Activated CD4-positive, alpha-beta memory T cell treated with anti-CD3 and anti-CD28 coated beads, Interleukin-2, amount 10 ng/mL, durations not matched to agents 7 days and 5 days (primary cell): ENCODE measurements at places on chromosomes 1 and 21.

- no peak for DNase-seq
Measured at GRCh38 chr21:35349376-35350080, 300.4 kb upstream of the RUNX1 start.

DNA sequence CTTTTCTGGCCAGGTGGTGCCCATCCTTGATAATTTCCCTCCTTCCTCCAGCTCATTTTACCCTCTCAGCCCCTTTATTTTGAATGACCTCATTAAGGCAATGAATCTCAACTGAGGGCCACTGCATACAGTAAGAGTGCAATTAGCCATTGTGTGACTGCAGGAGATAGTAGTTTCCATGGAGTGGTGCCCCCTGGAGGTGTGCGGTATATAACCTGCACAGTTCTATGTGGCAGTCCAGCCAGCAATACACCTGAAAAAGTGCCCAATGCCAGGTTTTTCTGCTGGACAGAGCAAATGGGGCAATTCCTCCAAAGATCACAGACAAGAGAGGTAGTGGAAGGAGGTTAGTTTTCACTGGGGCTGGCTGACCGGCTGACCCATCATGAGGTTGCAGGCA is 25.9 kb upstream of the LRRC38 start:
- no peak for DNase-seq

DNA sequence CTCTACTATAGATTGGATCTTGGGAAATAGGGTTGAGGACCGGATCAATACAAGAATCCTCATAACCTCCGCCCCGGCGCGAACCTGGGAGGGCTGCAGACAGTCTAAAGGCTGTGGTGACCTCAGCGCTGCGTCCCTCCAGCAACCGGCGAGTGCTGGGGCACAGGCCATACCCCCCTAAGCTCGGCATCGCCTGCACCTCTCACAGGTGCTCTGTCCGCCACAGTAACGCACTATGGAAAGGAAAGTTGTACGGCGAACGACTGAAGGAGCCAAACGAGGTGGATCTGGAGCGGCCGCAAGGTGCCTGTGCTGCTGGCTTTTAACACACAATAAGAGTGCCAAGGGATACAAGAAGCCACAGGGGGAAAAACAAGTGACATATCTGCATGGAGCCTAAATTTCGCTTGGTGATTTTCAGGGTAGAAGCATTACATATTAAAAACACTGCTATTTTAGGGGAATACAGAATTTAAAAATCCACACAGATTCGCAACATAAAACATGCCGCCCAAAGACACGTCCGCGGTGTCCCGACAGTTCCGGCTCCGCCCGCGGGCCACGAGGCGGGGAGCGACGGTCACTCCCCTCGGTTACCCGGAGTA is 1.4 kb upstream of the RBM15 start:
- DNase-seq = peak; percentile 51

DNA sequence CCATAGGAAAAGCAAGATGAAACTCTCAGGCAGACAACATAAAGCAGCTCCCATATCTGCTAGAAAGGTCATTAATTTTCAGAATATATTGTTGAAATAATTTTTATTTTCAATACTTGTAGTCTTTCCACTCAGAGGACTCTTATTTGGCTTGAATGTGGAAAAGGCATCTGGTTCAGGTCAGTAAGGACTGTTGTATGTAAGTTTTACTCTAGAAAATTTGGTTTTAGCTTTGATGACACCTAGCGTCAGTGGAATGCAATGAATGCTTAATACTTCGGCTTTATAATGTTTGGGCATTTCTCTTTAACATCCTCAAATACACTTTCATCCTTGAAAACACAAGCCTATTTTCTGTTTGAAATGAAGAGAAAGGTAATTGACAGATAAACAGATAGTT is 63.3 kb downstream of the LRRC40 start:
- DNase-seq = no peak

GRCh38 chr1:207049514-207049913 is 1.5 kb downstream of the YOD1 start:
- DNase-seq = no peak

DNA sequence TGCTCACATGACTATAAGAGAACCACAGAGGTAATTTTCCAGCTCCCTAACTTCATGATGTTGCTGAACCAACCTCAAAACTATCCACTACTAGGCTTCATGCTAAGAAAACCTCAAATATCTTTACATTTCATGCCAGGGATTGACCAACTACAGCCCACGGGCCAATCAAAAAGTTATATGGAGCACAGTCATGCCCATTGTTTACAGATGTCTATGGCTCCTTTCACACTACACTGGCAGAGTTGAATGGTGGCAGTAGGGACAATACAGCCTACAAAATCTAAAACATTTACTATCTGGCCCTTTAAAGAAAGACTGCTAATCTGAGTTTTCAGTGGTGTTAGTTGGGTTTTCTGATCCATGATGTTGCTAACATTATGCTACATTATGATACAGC is 154.8 kb downstream of the TM2D1 start:
- DNase-seq = no peak

- DNase-seq = no peak
Measured at GRCh38 chr1:248851390-248851789, 7.5 kb downstream of the ZNF692 start.

GRCh38 chr1:150557813-150558212 is 8.6 kb downstream of the ADAMTSL4 start:
- DNase-seq = no peak
